Upper lobe of left lung (tissue), 6 donors: ENCODE measurements at places on chromosomes 6 and 20.

GRCh38 chr6:163263196-163263595 lies 151.3 kb upstream of the QKI start:
- H3K27ac ChIP-seq, result no peak overlapping the region
- no peak overlapping the region for H3K4me3 ChIP-seq
- no peaks in the 10 kb centered on the region for H3K27me3 ChIP-seq
- H3K4me1 ChIP-seq, result peaks cover 6% of the 10 kb centered on the region
- no peaks in the 10 kb centered on the region for H3K36me3 ChIP-seq

DNA sequence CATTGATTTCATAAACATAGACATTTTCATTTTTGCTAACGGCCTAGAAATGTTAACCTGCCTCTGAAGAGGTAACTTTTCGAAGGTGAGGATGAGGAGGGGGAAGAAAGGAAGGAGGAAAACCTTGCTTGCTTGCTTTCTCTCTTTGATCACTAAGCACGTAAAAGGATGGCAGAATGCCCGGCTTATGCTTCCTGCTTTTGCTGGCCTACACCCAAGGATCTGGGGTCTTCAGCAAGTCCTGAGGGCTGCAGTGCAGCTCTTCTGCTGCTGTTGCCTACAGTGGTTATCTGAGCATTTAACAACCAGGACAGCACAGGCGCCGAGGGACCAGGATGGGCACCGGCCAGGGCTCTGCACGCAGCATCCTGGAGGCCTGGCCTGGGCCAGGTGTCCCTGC lies 150.8 kb upstream of the TAB2 start:
- no peak for DNase-seq
- H3K27me3 ChIP-seq, result no peaks in the 10 kb centered on the region
- H3K36me3 ChIP-seq, result no peaks in the 10 kb centered on the region
- peaks cover 6% of the 10 kb centered on the region for H3K4me1 ChIP-seq
- H3K27ac ChIP-seq, result no peak overlapping the region

GRCh38 chr20:59730722-59731121 lies 126.4 kb downstream of the PHACTR3 start:
- H3K27ac ChIP-seq, result no peak overlapping the region
- DNase-seq, result no peak

DNA sequence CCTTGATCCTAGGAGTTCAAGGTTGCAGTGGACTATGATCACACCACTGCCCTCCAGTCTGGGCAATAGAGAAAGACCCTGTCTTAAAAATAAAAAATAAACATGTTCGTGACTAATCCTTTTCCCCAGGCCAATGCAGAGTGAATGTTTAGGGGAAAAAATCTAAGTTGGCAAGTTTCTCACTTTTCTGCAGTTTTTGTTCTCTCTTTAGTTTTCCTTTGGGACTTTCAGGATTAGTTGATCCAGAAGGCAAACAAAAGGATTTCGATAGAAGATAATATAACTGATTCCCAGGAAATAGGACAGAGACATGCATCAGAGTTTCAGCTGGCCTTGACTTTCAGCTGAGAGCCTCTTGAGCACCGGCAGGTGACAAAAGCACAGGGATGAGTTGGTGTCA lies 53.3 kb downstream of the SOD2 start:
- no peaks in the 10 kb centered on the region for H3K4me1 ChIP-seq
- no peak overlapping the region for H3K27ac ChIP-seq
- DNase-seq, result no peak
- H3K4me3 ChIP-seq, result no peak overlapping the region
- H3K27me3 ChIP-seq, result no peaks in the 10 kb centered on the region
- H3K36me3 ChIP-seq, result no peaks in the 10 kb centered on the region

GRCh38 chr6:110185879-110186278 lies 5.7 kb downstream of the CDC40 start:
- H3K36me3 ChIP-seq, result no peaks in the 10 kb centered on the region
- no peak overlapping the region for H3K4me3 ChIP-seq
- no peak for DNase-seq
- no peak overlapping the region for H3K27ac ChIP-seq

- no peaks in the 10 kb centered on the region for H3K27me3 ChIP-seq
- H3K4me3 ChIP-seq, result peak overlapping the region; percentile 83
- H3K4me1 ChIP-seq, result peaks cover 15% of the 10 kb centered on the region
- H3K36me3 ChIP-seq, result no peaks in the 10 kb centered on the region
Observed at GRCh38 chr20:23349338-23350195, 1.0 kb upstream of the NXT1 start.
